ENCODE measurements at places on chromosomes 16 and 17. TPM values are rescaled to one million over a fixed set of nuclear protein-coding genes. Genes with fewer than 3 reads are reported as not detected.

DNA sequence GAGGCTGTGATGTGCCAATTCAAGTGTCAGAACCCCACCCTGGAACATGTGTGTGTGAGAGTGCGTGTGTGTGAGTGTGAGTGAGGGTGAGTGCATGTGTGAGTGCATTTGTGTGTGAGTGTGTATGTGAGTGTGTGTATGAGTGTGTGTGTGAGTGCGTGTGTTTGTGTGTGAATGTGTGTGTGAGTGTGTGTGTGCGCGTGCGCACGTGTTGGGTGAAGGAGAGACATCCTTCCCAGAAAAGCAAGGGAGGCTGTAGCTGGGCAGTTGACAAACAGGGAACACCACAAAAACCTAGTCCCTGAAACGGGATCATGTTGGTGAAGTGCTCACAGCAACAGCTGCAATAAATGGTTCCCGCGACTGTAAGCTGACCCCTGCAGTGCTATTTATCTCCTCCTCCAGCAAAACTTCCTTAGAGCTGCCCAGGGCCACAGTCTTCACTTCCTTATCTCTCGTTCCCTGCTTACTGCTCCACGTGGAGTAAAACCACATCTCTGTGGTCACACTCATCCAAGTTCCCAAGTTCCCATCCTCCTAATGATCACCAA lies 40.1 kb upstream of the RPL38 start:
- no peak for DNase-seq

The CACNG5 gene
- polyA plus RNA-seq, result 1.7 TPM

The CBX4 gene
- polyA plus RNA-seq, result 15.6 TPM

- no peak for DNase-seq
These were observed 2.9 kb upstream of the CACNA1G start for GRCh38 chr17:50557630-50558029.

The TERB1 gene
- not detected for polyA plus RNA-seq

The TNFRSF17 gene
- not detected for polyA plus RNA-seq

The CLEC19A gene
- not detected for polyA plus RNA-seq

The TCAP gene
- polyA plus RNA-seq, result 1.1 TPM

DNA sequence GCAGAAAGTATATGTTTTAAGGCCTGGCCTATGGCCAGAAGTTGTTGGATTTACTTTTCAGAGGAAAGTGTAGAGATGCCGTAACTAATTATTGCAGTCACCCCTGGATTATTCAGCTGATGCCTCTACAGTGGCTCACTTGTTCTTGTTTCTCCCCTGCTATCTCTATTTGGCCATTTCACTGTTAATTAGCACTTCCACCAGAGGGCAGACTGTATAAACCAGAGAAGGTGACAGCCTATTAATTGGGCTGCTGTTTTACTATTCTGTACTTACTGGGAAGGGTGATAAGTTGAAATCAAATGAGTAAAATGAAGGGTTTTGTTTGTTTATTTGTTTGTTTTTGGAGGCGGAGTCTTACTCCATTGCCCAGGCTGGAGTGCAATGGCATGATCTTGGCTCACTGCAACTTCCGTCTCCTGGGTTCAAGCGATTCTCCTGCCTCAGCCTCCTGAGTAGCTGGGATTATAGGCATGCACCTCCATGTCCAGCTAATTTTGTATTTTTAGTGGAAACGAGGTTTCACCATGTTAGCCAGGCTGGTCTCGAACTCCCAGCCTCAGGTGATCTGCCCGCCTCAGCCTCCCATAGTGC lies 66.0 kb downstream of the CDK12 start:
- DNase-seq, result no peak

DNA sequence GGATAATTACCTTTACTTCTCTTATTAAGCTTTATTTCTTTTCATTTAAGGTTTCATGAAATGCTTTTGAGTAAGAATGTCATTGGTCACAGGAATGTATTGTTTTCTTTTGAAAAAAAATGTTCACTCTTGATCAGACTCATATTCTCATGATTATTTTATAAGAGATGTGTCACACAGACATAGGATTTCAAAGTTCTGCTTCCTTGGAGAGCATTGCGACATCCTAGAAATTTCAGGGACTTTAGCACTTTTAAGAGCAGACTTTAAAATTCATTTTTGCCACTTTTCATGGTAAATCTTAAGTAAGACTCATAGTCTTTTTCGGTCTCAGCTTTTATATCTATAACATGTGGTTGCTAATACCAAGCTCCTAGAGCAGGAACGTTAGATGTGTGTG lies 314.7 kb downstream of the CDH8 start:
- DNase-seq, result no peak
